ENCODE measurements at places on chromosomes 1 and 21.

DNA sequence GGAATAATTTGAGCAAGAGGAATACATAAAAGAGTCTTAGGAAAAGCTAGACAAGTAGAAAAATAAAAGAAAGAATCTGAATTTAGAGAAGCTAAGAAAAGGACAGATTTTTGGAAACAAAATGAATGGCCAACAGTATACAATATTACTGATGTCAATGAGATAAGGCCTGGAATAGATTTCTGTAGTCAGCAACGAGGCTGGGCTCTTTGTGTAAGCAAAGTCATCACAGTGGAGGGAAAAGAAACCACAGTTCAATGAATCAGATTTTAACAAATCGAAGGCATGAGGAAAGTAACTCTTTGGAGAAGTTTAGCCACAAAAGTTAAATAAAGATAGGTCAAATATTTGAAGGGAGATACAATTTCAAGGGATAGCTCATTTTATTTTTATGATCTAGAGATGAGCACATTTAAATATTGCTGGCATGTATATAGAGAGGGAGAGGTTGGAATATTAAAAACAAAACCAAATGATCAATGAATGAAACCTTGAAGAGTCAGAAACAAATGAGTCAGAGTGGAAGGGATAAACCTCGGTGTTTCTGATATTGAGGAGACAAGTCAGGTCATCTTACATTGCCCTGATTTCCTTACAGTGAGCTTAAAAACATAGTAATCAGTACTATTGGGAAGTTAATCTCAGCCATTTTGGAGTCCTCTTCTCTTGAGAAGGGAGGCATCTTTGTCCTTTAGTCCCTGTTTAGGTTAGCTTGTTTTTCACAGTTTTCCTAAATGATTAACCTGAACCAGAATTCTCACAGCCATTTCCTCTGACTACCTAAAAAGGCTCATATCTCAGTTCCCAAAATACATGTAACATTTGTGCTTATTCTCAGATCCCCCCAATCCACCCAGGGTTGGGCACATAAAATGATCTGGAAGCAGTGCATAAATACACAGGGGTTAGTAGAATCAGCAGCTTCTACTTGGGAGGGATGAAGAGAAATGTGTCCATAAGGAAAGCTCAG, 620.0 kb upstream of the B3GALT2 start:
- no peak for DNase-seq

- no peak for DNase-seq
Observed at GRCh38 chr1:38826886-38827285, 32.7 kb downstream of the RRAGC start.

- DNase-seq: no peak
Observed at GRCh38 chr1:171366085-171366484, 52.1 kb downstream of the FMO4 start.

GRCh38 chr1:81880781-81881180, 80.0 kb downstream of the ADGRL2 start:
- no peak for DNase-seq

DNA sequence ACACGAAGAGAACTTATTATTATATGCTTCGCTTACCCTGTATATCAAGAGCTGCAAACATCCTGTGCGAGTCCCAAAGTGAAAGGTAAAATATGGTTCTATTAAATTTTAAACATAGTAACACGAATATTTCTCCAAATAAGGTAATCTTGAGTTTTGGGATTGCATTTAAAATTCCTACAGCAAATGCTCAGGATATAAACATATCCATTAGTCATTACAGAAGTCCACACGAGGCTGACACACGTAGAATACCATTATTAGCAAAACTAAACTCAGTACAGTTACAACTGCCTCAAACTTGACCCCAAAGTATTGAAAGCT, 282 bp upstream of the LYPLAL1 start:
- DNase-seq: no peak

GRCh38 chr21:37356706-37357105, 9.9 kb upstream of the DYRK1A start:
- no peak for DNase-seq
